ENCODE measurements at places on chromosomes 1 and 21. TPM values are rescaled to one million over a fixed set of nuclear protein-coding genes. Genes with fewer than 3 reads are reported as not detected.
A peak's percentile ranks its signal among the peaks of the same experiment; 100 is the strongest.

- H3K4me3 ChIP-seq = peak overlapping the region; percentile 52
- DNase-seq = peak; percentile 93
- peak overlapping the region; percentile 89 for H3K27ac ChIP-seq
- H3K36me3 ChIP-seq = peaks cover 8% of the 10 kb centered on the region
- H3K4me1 ChIP-seq = peaks cover 48% of the 10 kb centered on the region
- peaks cover 1% of the 10 kb centered on the region for H3K27me3 ChIP-seq
Observed at GRCh38 chr1:111553196-111553595, 49.8 kb upstream of the ADORA3 start.

- no peaks in the 10 kb centered on the region for H3K4me1 ChIP-seq
- H3K27ac ChIP-seq = no peak overlapping the region
- H3K36me3 ChIP-seq = no peaks in the 10 kb centered on the region
- no peaks in the 10 kb centered on the region for H3K27me3 ChIP-seq
- no peak overlapping the region for H3K4me3 ChIP-seq
Observed at GRCh38 chr1:245483247-245483646, 328.5 kb downstream of the KIF26B start.

- DNase-seq = no peak
- H3K27me3 ChIP-seq = no peaks in the 10 kb centered on the region
- H3K4me1 ChIP-seq = no peaks in the 10 kb centered on the region
- no peak overlapping the region for H3K4me3 ChIP-seq
Observed at GRCh38 chr1:73761559-73761958, 436.4 kb downstream of the LRRIQ3 start.

- peak overlapping the region; percentile 96 for H3K4me3 ChIP-seq
- H3K27ac ChIP-seq = peak overlapping the region; percentile 81
- H3K4me1 ChIP-seq = peaks cover 42% of the 10 kb centered on the region
- H3K27me3 ChIP-seq = peaks cover 5% of the 10 kb centered on the region
- DNase-seq = no peak
- H3K36me3 ChIP-seq = peaks cover 12% of the 10 kb centered on the region
Observed at GRCh38 chr1:155245163-155245524, 10.1 kb downstream of the ENTREP3 start.

- H3K4me1 ChIP-seq = peaks cover 40% of the 10 kb centered on the region
- peak; percentile 32 for DNase-seq
- H3K4me3 ChIP-seq = no peak overlapping the region
- no peak overlapping the region for H3K27ac ChIP-seq
- H3K27me3 ChIP-seq = no peaks in the 10 kb centered on the region
Observed at GRCh38 chr1:85240174-85240601, 19.3 kb downstream of the C1orf52 start.

DNA sequence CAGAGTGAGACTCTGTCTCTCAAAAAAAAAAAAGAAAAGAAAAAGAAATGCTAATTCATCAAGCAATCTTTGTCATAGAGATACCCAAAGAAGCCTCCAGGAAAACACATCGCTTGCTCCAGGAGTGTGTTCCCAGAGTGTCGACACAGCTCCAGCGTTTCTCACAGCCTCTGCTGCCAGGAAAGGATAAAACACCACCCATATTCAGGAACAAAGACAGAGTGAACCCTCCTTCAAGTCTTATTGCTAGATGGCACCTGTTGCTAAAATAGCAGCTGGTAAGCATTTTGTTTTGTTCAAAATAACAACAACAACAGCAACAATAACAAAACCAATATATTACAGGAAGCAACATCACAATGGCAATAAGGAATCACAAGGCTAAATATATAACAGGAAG lies 3.1 kb downstream of the ILDR2 start:
- peaks cover 7% of the 10 kb centered on the region for H3K4me1 ChIP-seq
- peaks cover 54% of the 10 kb centered on the region for H3K27me3 ChIP-seq
- no peak overlapping the region for H3K27ac ChIP-seq
- H3K36me3 ChIP-seq = no peaks in the 10 kb centered on the region
- DNase-seq = no peak

DNA sequence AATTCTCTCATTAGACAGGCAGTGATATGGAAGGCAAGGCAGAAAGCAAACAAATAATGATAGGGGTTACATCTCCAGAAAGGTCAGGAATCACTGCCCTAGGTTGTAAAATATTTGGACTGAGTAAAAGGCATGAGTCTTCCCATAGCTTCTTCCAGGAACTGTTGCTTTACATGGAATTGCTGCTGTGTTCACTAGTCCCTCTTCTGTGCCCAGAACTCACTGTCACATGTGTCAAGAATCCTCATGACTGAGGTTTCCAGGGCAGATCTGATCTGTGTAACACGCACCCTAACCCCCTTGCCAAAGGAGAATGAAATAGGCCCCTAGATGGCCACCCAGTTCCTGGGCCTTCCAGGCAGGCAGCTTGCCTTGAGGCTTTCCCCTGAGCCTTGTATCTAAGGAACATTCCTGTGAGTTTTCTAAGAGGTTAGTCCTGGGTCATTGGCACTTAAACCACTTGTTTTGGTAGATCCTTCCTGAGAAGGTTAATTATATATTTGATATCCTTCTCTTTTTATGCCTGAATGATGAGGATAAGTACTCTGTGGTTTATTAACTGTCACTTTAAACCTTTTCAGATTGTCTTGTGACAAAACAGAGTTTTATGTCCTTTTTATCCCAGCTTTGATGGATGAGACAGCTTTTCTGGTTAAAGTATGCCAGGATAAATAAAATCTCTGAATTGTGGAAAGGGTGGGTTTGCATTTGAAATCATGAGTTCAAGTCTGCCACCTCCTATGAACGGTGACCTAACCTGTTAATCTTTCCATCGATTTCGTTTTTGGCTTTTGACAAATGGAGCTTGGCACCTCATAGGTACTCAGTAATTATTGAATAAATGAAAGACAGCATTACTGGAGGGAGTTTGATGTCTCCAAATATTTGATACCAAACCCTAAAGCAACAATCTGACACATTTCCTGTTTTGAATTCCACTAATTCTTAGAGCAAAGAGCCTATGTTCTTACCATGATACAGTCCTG lies 163.3 kb downstream of the DHRS3 start:
- H3K27me3 ChIP-seq = peaks cover under 1% of the 10 kb centered on the region
- peaks cover 24% of the 10 kb centered on the region for H3K36me3 ChIP-seq
- H3K4me3 ChIP-seq = peak overlapping the region; percentile 20
- peak overlapping the region; percentile 87 for H3K27ac ChIP-seq
- DNase-seq = peak; percentile 38

- H3K27me3 ChIP-seq = no peaks in the 10 kb centered on the region
- no peak for DNase-seq
- H3K27ac ChIP-seq = no peak overlapping the region
- H3K36me3 ChIP-seq = peaks cover 9% of the 10 kb centered on the region
- peaks cover 44% of the 10 kb centered on the region for H3K4me1 ChIP-seq
Observed at GRCh38 chr1:12422488-12422887, 192.7 kb downstream of the VPS13D start.

The CFHR2 gene
- not detected for total RNA-seq

The SLAMF7 gene
- not detected for total RNA-seq
